Effector memory CD8-positive, alpha-beta T cell (primary cell): ENCODE measurements at places on chromosomes 2 and 18.
A peak's percentile ranks its signal among the peaks of the same experiment; 100 is the strongest.

DNA sequence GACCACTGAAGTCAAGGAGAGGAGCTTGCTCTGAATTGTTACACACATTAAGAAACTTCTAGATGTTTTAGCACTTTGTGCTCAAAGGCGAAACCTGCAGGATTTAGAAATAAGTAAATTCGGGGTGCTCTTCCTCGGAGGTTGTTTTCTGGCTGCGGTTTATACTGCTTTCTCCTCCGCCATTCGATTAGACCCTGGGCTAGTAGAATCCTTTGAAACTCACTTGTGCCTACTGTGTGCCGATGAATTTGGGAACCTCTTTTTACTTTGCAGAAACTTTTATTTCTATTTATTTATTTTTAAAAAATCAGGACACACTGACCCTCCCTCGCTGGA is 3.5 kb downstream of the MEIS1 start:
- H3K36me3 ChIP-seq: no peaks in the 10 kb centered on the region
- peaks cover 11% of the 10 kb centered on the region for H3K4me1 ChIP-seq
- peaks cover 61% of the 10 kb centered on the region for H3K27me3 ChIP-seq
- no peak overlapping the region for H3K27ac ChIP-seq
- no peak for DNase-seq

GRCh38 chr2:64858541-64859311 is 130.5 kb upstream of the SLC1A4 start:
- H3K4me1 ChIP-seq: no peaks in the 10 kb centered on the region
- no peak overlapping the region for H3K27ac ChIP-seq
- H3K4me3 ChIP-seq: no peak overlapping the region
- peaks cover 2% of the 10 kb centered on the region for H3K36me3 ChIP-seq
- DNase-seq: no peak

- no peak overlapping the region for H3K27ac ChIP-seq
- no peaks in the 10 kb centered on the region for H3K27me3 ChIP-seq
- no peak overlapping the region for H3K4me3 ChIP-seq
- no peak for DNase-seq
- peaks cover 4% of the 10 kb centered on the region for H3K4me1 ChIP-seq
- peaks cover 14% of the 10 kb centered on the region for H3K36me3 ChIP-seq
Measured at GRCh38 chr2:64105670-64106461, 38.4 kb downstream of the PELI1 start.

- no peak for DNase-seq
- H3K36me3 ChIP-seq: peaks cover 63% of the 10 kb centered on the region
- H3K27ac ChIP-seq: peak overlapping the region; percentile 63
- H3K4me3 ChIP-seq: no peak overlapping the region
- peaks cover 35% of the 10 kb centered on the region for H3K4me1 ChIP-seq
Measured at GRCh38 chr2:42338567-42339190, 22.3 kb downstream of the COX7A2L start.

DNA sequence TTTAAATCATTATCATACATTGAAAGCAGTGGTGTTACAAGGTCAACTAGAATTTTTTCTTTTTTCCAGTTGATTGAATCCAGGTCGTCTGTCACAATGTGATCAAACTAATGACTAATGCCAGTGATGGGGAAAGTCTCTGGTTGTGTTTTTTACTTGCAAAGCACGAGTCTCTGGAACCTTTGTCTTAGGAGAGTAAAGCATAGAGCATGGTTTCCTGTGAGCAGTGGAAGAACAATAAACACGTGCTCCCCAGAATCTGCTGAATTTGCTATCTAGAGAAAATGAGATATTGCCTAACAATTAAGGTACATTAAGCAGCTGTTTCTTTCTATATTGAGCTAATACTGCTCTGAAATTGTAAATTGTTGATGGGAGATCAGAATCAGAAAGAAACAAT is 1332.4 kb upstream of the TMEFF2 start:
- no peak overlapping the region for H3K4me3 ChIP-seq
- no peak overlapping the region for H3K27ac ChIP-seq
- H3K4me1 ChIP-seq: no peaks in the 10 kb centered on the region
- H3K36me3 ChIP-seq: no peaks in the 10 kb centered on the region

DNA sequence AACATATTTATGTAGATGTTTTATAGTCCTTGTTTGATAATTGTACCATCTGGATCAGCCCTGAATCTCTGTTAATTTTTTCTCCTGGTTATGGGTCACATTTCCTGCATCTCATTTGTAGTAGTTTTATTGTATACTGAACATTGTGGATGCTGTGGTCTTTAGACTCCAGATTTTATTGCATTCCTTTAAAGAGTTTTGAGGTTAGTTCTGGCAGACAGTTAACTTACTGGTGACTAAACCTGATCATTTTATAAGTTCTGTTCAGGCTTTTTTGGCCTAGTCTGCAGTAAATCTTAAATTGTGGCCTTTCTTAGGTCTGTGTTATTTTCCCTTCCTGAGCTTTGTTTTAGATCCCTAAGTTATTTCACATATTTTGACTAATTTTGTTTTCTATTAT is 84.3 kb downstream of the FANCL start:
- peaks cover 4% of the 10 kb centered on the region for H3K4me1 ChIP-seq
- H3K27ac ChIP-seq: no peak overlapping the region
- no peak for DNase-seq

- peaks cover 3% of the 10 kb centered on the region for H3K36me3 ChIP-seq
- no peak overlapping the region for H3K27ac ChIP-seq
- H3K4me1 ChIP-seq: no peaks in the 10 kb centered on the region
- H3K4me3 ChIP-seq: no peak overlapping the region
Measured at GRCh38 chr18:55988537-55988936, 400.5 kb upstream of the TCF4 start.

GRCh38 chr2:14235667-14236066 is 396.9 kb upstream of the LRATD1 start:
- no peak for DNase-seq
- H3K27me3 ChIP-seq: no peaks in the 10 kb centered on the region
- H3K27ac ChIP-seq: no peak overlapping the region
- no peaks in the 10 kb centered on the region for H3K36me3 ChIP-seq
- no peaks in the 10 kb centered on the region for H3K4me1 ChIP-seq
